ENCODE measurements at places on chromosomes 1 and 21. TPM values are rescaled to one million over a fixed set of nuclear protein-coding genes. Genes with fewer than 3 reads are reported as not detected.

The LCE2D gene
- total RNA-seq = not detected

The SGIP1 gene
- total RNA-seq = not detected

DNA sequence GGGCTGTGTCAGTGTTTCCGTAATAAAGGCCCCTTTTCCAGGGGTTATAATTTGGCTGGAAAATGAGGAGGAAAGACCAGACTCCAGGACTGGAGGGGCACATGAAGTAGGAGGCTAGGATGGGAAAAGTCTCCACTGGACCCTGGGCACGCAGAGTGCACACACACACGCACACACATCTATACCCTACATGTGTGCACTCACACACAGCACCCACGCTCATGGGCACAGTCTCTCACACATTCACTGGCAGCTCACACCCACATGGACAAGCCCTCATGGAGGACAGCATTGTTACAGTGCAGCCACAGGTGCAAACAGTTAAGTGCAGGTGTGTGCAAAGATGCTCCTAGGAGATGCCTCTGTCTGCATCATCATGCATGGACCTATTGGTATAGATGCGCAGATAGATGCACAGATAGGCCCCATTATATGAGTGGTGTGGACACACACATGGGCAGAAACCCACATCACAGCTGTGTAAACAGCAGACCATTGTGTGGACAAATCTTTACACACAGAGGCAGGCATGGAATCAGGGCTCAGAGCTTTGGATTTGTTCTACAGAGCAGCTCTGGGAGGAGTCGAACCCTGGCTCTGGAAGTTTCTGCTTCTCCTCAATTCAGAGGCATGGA, 9.1 kb upstream of the RUNX3 start:
- DNase-seq = no peak

- peak; percentile 86 for DNase-seq
These were observed 74.7 kb downstream of the ARHGEF16 start for GRCh38 chr1:3529099-3529729.

The YOD1 gene
- total RNA-seq = 14.9 TPM

The CADM3 gene
- total RNA-seq = not detected

The OR2M3 gene
- total RNA-seq = not detected

DNA sequence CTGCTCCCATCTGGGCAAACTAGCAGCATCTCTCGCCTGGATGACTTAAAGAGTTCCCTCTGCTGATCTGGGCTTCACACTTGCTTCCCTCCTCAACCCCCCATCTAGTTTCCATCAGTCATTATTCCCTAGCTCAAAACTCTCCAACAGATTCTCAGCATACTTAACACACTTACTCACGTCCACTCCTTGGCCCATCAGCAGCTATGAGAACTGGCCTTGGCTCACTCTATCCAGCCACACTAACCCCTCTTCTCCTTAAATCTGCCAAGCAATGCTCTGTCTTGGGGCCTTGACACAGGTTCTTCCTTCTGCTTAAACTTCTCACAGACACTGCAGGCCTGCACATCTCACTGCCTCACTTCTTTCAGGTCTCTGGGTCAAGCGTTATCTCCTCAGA, 41.6 kb downstream of the GNG12 start:
- no peak for DNase-seq

DNA sequence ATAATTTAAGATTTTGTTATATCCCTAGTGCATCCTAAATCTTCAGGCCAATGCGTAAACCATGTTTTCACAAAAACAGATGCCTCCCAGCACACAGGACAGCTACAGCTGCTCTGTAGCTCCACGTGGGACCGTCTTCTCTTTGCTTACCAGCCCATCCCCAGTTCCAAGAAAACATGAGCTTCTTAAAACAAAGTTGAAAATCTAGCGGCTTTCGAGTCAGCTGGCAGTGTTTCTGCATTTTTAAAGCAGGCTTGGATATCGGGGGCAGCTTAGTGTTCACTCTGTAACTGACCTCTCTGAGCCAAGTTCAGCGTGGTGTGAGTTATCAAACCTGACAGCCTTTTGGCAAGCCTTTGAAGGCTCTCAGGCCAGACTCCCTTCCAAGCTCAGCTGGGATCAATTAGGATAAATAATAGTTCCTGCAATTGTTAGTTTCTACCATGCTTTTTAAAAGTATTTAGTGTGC, 881.5 kb downstream of the LTN1 start:
- peak; percentile 92 for DNase-seq

DNA sequence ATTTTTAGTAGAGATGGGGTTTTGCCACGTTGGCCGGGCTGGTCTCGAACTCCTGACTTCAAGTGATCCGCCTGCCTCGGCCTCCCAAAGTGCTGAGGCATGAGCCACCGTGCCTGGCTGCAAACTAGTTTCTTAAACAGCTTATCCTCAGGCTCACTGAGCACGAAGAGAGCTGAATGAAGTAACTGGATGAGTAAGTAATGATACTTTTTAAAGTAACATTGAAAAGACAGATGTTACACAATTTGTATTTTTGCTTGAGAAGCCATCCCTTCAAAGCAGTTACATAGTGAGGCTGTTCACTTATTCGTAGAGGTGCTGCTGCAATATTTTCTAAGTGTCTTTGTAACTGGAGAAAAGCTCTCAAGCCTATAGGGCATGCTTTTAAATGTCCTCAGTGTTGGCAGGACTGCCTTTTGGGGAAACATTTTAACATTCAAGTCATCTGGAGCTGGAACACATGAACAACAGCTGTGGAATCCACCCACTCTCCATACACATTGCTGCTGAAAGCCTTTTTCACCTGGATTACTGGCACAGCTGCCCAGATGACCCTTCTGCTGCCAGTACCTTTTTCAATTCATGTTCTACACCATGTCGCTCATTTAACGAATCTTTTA, 2.7 kb upstream of the YBX1 start:
- no peak for DNase-seq

GRCh38 chr21:34722684-34723300, 54.0 kb downstream of the CLIC6 start:
- no peak for DNase-seq

DNA sequence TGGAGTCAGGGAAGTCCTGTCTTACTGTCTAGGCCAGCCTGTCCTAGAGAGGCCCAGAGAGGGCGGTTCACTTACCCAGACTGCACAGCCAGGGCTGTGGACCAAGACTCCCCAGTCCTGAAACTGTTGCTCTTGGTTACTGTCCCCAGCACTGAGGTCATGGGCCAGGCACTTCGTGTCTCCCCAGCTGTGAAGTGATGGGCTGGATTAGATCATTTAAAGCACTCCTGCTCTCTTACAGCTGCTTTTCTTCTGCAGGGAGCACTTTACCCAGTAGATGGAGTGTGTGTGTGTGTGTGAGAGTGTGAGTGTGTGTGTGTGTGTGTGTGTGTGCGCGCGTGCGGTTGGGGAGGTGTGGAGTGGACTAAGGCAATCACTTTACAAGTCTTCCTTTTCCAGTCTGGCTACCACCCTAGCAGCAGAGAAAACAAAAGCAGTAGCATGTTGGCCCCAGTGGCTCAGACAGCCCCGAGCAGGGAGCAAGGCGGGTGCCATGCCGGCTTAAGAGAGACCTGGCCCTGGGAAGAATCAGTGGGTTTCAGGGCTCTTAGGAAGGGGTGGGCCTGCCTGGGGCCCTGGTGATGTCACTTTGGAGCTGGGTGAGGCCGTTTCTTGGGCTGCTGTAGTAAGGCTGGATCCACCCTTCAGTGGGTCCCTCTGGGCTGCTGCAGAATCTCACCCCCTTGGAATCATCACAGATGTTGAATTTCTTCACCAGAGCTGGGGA, 2.4 kb downstream of the SPSB1 start:
- no peak for DNase-seq

DNA sequence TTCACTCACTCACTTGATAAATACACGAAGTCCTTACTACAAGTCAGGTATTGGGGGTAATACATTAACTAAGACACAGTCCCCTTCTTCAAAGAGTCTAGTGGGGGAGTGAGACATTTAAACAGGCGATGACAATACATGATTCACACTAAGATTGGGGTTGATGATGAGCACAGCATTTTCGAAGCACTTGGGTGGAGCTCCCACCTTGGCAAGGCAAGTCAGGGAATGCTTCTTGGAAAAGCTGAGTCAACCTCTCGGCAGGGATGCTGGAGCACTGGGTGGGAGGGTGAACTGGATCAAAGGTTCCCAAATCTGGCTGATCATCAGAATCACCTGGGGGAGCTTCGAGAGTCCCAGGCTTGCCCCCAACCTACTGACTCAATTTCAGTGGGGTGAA, 57.9 kb upstream of the ENAH start:
- no peak for DNase-seq

DNA sequence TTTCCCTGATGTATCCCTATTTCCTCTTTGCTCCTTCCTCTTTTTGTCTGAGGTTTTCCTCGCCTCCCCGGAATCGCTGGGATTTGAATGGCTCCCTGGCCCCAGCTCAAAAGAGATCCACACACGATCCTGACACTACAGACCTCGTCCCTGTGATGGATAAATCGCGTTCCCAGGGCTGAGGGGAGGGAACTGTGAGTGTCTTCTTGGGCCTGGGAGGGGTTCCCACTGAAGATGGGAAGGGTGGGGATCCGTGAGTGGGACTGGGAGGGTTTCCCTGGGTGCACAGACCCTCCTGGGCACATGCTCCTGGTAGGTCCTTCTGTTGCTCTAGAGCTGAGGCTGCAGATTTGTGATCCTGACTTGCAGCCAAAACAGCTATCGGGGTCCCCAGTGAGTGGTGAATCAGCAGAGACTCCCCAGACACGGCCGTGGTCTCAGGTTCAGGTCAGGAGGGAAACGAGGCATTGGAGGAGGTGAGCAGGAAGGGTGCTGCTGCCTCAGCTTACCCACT, 591.0 kb downstream of the PTPRU start:
- no peak for DNase-seq

The FAM163A gene
- not detected for total RNA-seq

DNA sequence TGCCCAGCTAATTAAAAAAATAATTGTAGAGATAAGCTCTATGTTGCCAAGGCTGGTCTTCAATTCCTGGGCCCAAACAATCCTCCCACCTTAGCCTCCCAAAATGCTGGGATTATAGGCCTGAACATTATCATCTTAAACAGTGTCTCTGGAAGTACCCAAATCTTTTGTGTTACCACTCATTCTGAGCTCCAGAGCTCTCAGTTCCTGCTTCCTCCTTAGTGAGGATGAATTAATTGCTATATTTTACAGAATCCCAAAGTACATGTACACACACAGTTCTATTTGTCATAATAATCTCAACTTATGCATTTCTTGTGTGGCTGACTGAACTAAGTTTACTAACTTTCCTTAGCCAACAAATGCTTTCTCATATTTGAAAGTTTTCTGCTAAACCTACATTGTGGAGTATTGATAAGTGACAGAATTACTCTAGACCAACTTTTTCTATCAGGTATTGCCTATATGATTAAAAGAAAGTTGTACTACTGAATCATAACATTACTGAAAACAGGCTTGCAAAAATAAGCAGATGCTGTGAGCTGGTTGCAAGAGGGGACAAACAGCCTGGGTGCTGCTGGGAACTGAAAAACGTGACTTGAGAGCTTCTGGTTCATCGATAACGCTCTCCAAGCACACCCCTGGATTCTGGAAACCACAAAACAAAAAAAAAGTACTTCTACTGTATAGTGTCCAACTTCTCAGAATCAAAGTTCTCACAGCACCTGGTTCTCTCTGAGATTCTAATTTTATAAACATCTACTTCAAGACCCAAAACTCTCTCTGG, 15.3 kb downstream of the VAV3 start:
- no peak for DNase-seq
